ENCODE measurements at places on chromosomes 5 and 9. TPM values are rescaled to one million over a fixed set of nuclear protein-coding genes. Genes with fewer than 3 reads are reported as not detected.

Gene IL4
- not detected for total RNA-seq

Gene RIGI
- 2.6 TPM for total RNA-seq

Gene ZDHHC11
- total RNA-seq: 4.7 TPM

Gene SPAG8
- total RNA-seq: not detected

Gene MLLT3
- 5.6 TPM for total RNA-seq

Gene IFNA14
- not detected for total RNA-seq

Gene OR1L8
- total RNA-seq: not detected

Gene OTULIN
- total RNA-seq: 37.6 TPM

Gene C7
- total RNA-seq: 288 TPM

Gene UGT3A2
- total RNA-seq: not detected

Gene CCDC152
- total RNA-seq: 1.3 TPM

Gene ARL14EPL
- total RNA-seq: not detected

Gene PDCD1LG2
- total RNA-seq: 0.99 TPM

Gene GOLPH3
- 74.2 TPM for total RNA-seq

Gene PCDHGC5
- total RNA-seq: 3.1 TPM

Gene SEMA5A
- total RNA-seq: 3.4 TPM

Gene PTPN3
- 13.2 TPM for total RNA-seq

Gene UGT3A1
- not detected for total RNA-seq

Gene PCDHGA6
- total RNA-seq: 5.2 TPM

Gene SLC6A19
- total RNA-seq: 0.66 TPM

Gene FGF10
- total RNA-seq: 11.5 TPM

Gene TMC1
- not detected for total RNA-seq

Gene CCDC112
- 10.1 TPM for total RNA-seq

Gene PCDHGA7
- total RNA-seq: 5.2 TPM

Gene NMRK1
- total RNA-seq: 31.1 TPM

Gene KIF20A
- total RNA-seq: not detected

Gene IFNA21
- total RNA-seq: not detected

Gene PCDH1
- 24.9 TPM for total RNA-seq

Gene ANKRD31
- total RNA-seq: 0.78 TPM

Gene WHRN
- 15.6 TPM for total RNA-seq

Gene EDIL3
- 4.7 TPM for total RNA-seq

Gene DOLPP1
- 2.9 TPM for total RNA-seq

Gene WDR38
- not detected for total RNA-seq

Gene GPR150
- total RNA-seq: 3.3 TPM

Gene ZDHHC11B
- 8.9 TPM for total RNA-seq

Gene DBH
- not detected for total RNA-seq

Gene TGFBI
- total RNA-seq: 23.9 TPM

Gene ZNF366
- total RNA-seq: 1.8 TPM

Gene AJM1
- 5.2 TPM for total RNA-seq

Gene SLC34A3
- total RNA-seq: 0.33 TPM

Gene OBP2B
- not detected for total RNA-seq

Gene LCN2
- total RNA-seq: 4.9 TPM

Gene CDH9
- not detected for total RNA-seq

Gene SNCAIP
- 1.3 TPM for total RNA-seq

Gene SGCD
- total RNA-seq: 2.6 TPM

Gene PCDHB16
- total RNA-seq: 4.6 TPM

Gene LECT2
- total RNA-seq: not detected

Gene DOCK8
- 5.9 TPM for total RNA-seq

Gene NEUROG1
- not detected for total RNA-seq

Gene CEMIP2
- total RNA-seq: 33.0 TPM

Gene ADGRD2
- total RNA-seq: not detected

Gene ECSCR
- 2.6 TPM for total RNA-seq

Gene ADAMTSL1
- total RNA-seq: 0.99 TPM
